ENCODE measurements at places on chromosomes 16 and 17.

GRCh38 chr16:51049276-51049675 is 101.8 kb downstream of the SALL1 start:
- DNase-seq = no peak

DNA sequence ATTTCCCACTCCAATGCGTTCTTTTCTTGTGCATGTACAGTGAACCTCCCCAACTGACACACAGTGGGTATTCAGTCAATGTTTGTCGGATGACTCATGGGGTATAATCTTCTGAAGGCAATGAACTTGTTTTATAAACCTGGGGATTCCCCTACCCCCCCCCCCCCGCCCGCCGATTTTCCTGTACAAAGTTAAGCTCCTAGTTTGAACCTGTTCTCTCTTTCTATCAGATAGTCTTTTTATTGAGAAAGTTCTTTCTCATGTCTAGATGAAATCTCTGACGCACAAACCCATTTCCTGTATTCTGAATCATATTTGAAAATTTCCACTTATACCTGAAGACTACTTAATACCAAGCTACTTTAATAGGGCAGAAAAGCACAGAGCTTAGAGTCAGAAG is 338.3 kb downstream of the CA10 start:
- no peak for DNase-seq

DNA sequence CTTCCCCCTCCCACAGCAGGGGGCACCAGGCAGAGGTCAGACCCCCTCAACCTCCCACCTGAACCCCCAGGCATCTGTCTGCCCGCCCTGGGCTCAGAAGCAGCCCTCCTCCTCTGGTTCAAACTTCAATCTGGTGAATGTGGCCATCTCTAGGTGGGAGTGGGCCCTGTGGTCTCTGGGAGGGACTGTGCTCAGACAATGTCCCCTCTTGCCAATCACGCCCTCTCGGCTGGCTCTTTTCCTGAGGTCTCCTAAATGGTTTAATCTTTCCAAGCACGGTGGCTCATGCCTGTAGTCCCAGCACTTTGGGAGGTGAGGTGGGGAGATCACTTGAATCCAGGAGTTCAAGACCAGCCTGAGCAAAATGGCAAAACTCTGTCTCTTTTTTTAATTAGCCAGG is 15.2 kb downstream of the LITAF start:
- DNase-seq = no peak

DNA sequence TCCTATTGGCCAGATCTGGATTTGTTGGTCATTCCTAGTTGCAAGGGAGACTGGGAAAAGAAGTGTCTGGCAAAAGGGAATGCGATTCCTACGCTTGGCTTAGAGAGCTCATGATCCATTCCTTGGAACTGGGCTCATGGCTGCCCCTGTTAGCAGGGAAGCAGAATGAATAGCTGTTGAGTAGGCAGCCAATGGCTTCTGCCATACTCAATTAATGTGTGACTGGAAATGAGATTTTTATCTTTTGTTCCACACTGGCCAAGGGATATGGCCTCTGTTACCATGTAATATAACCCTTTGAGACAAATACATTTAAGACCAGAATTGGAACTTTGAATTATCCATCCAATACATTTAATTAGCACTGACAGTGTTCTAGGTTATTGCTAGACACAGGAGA is 31.0 kb downstream of the FTO start:
- no peak for DNase-seq

DNA sequence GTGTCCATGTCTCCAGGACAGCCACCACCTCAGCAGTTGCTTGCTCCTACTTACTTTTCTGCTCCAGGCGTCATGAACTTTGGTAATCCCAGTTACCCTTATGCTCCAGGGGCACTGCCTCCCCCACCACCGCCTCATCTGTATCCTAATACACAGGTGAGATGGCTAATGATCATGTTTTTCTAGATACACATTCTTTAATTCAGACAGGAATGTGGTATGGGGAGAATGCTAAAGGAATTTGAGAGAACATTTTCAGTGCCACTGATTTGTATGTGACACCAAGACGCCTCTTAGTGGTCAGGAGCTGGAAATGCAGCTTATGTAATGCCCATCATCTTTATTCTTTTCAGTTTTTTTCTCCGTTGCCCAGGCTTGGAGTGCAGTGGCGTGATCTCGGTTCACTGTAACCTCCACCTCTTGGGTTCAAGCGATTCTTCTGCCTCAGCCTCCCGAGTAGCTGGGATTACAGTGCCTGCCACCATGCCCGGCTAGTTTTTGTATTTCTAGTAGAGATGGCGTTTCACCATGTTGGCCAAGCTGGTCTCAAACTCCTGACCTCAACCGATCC is 8.9 kb upstream of the RAPGEFL1 start:
- DNase-seq = no peak

DNA sequence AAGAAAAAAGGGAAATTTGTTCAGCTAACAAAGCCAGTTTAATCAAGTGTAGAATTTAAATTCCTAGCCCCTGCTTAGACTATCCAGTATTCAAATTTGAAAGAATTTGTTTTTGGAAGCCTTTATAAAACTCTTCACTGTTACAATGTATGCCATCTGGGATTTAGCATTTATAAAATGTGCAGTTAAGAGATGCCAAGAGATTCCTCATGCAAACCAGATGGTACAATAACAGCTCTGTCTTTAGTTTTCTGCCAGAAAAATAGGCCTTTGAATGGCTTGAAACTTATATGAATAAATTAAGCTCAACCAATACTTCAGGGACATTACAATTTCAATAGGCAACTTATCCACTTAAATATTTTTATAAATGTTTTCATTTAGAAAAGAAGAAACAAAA is 6.8 kb upstream of the ANKS4B start:
- no peak for DNase-seq

DNA sequence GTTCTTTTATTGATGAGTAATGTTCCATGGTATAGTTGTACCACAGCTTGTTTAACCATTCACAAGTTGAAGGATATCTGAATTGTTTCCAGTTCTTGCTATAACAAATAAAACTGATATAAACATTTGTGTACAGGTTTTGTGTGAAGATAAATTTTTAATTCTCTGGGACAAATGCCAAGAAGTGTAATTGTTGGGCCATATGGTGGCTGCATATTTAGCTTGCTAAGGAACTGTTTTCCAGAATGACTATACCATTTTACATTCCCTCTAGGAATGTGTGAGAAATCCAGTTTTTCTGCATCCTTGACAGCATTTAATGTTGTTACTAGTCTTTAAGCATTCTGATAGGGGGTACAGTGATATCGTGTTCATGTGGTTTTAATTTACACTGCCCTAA is 368.5 kb downstream of the KIF2B start:
- DNase-seq = no peak

DNA sequence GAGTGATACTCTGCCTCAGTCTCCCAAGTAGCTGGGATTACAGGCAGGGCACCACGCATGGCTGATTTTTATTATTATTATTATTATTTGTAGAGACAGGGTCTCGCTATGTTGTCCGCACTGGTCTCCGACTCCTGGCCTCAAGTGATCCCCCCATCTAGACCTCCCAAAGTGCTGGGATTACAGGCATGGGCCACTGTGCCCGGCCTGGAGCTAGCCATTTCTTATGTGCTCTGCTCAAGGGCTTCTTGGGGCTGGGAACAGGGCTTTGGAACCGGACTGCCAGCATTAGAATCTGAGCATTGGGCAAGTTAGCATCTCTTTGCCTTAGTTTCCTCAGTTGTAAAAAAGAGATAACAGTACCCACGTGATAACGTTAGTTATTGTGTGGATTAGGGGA is 111.3 kb downstream of the C16orf78 start:
- no peak for DNase-seq

- DNase-seq = no peak
Measured at GRCh38 chr17:66230922-66231591, 1.8 kb upstream of the APOH start.
